ENCODE measurements at places on chromosomes 11 and 22. TPM values are rescaled to one million over a fixed set of nuclear protein-coding genes. Genes with fewer than 3 reads are reported as not detected.

RSF1 gene
- 59.6 TPM for total RNA-seq

DNA sequence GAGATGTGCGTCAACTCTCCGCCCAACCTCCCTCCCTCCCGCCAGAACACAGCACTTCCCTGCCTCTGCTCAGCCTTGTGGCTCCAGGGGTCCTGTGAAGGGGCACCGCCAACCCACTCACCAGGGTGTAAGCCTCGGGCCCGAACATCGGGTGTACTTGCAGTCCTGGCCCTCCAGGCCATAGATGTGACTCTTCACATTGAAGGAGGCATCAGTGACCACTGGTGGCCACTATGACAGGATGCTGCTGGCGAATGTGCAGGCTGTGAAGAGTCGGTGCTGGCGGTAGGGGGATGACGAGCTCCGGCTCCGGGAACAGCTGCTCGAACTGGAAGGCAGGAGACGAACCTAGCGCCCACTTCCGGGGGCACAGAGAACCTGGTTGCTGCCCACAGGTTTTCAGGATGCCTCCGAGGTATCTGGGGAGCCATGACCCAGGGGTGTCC lies 97.4 kb downstream of the MED15 start:
- H3K36me3 ChIP-seq = no peaks in the 10 kb centered on the region
- no peak overlapping the region for H3K27ac ChIP-seq
- H3K4me3 ChIP-seq = no peak overlapping the region
- no peaks in the 10 kb centered on the region for H3K27me3 ChIP-seq
- DNase-seq = no peak
- peaks cover 9% of the 10 kb centered on the region for H3K4me1 ChIP-seq

DNA sequence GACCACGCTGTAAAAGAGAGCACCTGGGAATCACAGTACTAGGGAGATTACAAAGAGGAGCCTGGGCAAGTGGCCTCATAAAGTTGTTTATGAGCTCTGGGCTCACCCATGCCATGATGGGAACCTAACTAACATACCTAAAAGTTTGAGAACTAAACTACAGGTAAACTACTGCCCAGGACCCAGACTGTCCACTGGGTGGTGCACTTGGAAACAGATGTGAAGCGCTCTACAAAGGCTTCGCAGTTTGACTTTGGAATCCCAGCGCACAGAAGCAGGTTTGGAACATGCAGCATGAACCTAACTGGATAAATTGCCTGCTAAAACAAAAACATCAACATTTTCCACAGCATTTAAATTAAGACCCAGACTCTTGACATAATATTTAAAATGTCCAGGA lies 418.6 kb downstream of the FAM181B start:
- DNase-seq = no peak
- no peak overlapping the region for H3K27ac ChIP-seq
- no peaks in the 10 kb centered on the region for H3K4me1 ChIP-seq

GRCh38 chr11:62497132-62497801 lies 49.3 kb downstream of the AHNAK start:
- DNase-seq = no peak
- H3K4me3 ChIP-seq = no peak overlapping the region
- H3K27ac ChIP-seq = no peak overlapping the region
- H3K27me3 ChIP-seq = no peaks in the 10 kb centered on the region
- H3K36me3 ChIP-seq = no peaks in the 10 kb centered on the region

GRCh38 chr22:25940479-25940878 lies 198.5 kb downstream of the MYO18B start:
- no peaks in the 10 kb centered on the region for H3K4me1 ChIP-seq
- no peak for DNase-seq
- no peak overlapping the region for H3K4me3 ChIP-seq
- H3K36me3 ChIP-seq = no peaks in the 10 kb centered on the region
- peaks cover 10% of the 10 kb centered on the region for H3K27me3 ChIP-seq

OSM gene
- 1.1 TPM for total RNA-seq

C11orf91 gene
- not detected for total RNA-seq

GRCh38 chr11:119100246-119100970 lies 1.2 kb downstream of the DPAGT1 start:
- H3K27me3 ChIP-seq = no peaks in the 10 kb centered on the region
- peaks cover 25% of the 10 kb centered on the region for H3K36me3 ChIP-seq
- DNase-seq = no peak
- H3K27ac ChIP-seq = no peak overlapping the region
- H3K4me1 ChIP-seq = peaks cover 34% of the 10 kb centered on the region

PRG2 gene
- not detected for total RNA-seq

DNA sequence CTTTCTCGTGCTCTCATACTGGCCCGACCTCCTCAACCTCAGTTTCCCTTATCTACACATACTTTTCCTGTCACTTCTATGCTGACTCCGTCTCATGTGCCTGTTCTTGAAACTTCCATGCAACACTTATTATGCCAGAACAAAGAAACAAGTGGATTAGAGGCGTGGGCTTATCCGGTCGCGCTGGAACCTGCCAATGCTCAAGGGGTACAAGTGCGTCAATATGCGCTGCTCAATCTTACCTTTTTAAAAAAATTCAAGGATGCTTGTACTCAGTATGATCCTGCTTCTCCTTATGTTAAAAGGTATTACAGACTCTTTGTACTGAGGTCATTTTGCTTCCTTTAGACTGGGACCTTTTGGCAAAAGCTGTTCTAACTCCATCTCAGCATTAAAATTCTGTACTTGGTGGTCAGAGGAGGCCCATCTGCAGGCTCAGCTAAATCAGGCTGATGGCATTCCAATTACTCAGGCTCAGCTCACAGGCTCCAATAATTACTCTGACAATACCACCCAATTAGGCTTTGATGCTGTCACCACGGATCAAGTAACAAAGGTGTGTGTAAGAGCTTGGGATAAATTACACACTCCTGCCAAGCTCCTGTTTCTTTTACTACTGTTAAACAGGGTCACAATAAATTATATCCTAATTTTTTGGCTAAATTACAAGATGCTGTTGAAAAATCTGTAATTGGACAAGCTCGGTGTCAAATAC lies 26.3 kb upstream of the ALDH3B2 start:
- no peaks in the 10 kb centered on the region for H3K4me1 ChIP-seq
- no peaks in the 10 kb centered on the region for H3K36me3 ChIP-seq
- no peak overlapping the region for H3K4me3 ChIP-seq
- H3K27ac ChIP-seq = no peak overlapping the region
- no peak for DNase-seq

DNA sequence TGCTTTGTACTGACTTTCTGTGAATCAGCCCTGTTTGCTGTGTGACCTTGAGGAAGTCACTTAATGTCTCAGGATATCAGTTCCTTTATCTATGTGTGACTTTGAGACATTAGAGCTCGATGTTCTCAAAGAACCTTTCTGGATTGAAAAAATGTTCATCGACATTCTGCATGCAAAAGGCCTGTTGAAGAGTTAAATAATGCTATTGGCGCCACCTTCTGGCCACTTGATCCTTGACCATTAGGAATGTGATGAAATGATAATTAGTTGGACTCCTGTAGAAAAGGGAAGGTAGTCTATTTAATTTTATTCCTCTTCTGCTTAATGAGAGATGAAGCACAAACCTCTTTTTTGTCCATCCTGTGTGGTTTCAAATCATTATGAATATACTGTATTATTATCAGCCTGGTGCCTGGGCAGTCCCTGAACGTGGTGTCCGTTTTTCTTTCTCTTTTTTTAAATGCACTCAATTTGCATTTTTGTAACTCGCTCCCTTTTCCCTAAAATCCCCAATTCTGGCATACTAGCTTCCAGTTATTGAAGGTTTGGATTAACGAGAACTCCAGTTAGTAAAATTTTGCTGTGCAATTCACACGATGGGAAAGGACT lies 20.7 kb downstream of the ELF5 start:
- H3K27me3 ChIP-seq = no peaks in the 10 kb centered on the region
- no peak overlapping the region for H3K27ac ChIP-seq

DNA sequence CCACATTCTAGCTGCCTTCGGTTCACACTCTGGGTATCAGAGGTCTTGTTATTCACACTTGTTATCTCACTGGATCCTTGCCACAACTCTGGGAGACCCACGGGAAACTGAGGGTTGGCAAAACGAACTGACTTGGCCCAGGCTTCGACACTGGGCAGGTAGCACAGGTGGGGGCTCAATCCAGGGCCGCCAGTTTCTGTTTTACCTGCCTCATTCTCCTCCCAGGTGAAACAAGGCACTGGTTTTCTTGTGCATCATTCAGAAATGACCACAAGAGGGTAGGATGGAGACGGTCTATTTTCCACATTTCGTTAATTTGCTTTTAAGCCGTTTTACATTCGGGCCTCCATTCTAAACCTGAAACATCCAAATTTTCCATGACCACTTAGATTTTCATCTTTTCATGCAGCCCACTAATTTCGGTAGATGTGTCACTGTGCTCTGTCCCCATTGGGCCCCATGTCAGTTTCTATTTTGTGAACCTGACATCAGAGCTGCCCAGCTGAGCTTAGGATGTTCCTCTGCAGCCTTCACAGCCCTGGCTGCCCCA lies 108.1 kb downstream of the KIAA1671 start:
- DNase-seq = no peak
- H3K36me3 ChIP-seq = no peaks in the 10 kb centered on the region
- no peak overlapping the region for H3K4me3 ChIP-seq
- H3K4me1 ChIP-seq = no peaks in the 10 kb centered on the region
- no peaks in the 10 kb centered on the region for H3K27me3 ChIP-seq

DNA sequence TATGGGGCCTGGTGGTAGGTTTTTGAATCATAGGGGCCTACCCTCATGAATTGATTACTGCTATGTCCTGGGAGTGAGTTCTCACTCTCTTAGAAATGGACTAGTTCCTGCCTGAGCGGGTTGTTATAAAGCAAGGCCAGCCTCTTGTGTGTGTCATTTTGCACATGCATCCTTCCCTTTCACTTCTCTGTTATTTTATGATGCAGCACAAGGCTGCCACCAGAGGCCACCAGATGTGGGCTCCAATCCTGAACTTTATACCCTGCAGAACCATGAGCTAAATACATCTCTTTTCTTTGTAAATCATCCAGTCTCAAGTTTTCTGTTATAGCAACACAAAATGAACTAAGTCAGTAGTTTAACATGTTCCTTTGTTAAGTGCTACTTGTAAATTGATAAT lies 251.4 kb downstream of the BLID start:
- H3K27me3 ChIP-seq = no peaks in the 10 kb centered on the region
- H3K36me3 ChIP-seq = no peaks in the 10 kb centered on the region
- H3K4me1 ChIP-seq = peaks cover 4% of the 10 kb centered on the region
- H3K4me3 ChIP-seq = no peak overlapping the region

GRCh38 chr11:86812322-86812670 lies 12.0 kb downstream of the PRSS23 start:
- H3K27ac ChIP-seq = no peak overlapping the region
- H3K4me3 ChIP-seq = no peak overlapping the region
- no peaks in the 10 kb centered on the region for H3K36me3 ChIP-seq
- DNase-seq = no peak
- H3K4me1 ChIP-seq = peaks cover 10% of the 10 kb centered on the region

All from lower lobe of right lung (tissue), 2 donors.